ENCODE measurements at places on chromosomes 12 and 14. TPM values are rescaled to one million over a fixed set of nuclear protein-coding genes. Genes with fewer than 3 reads are reported as not detected.

Gene CD163L1
- total RNA-seq, result 2.6 TPM

Gene C12orf50
- not detected for total RNA-seq

Gene RFX4
- not detected for total RNA-seq

Gene BMP4
- 20.0 TPM for total RNA-seq

Gene HOXC5
- 0.39 TPM for total RNA-seq

Gene LALBA
- not detected for total RNA-seq

Gene CLEC6A
- total RNA-seq, result not detected

Gene CRACR2A
- 4.3 TPM for total RNA-seq

Gene PRH1
- 10.6 TPM for total RNA-seq

Gene HHIPL1
- 24.1 TPM for total RNA-seq

Gene PLA2G1B
- total RNA-seq, result not detected

Gene EML1
- total RNA-seq, result 93.1 TPM

Gene FLRT2
- 7.9 TPM for total RNA-seq

Gene AMDHD1
- 0.07 TPM for total RNA-seq

Gene KLRB1
- not detected for total RNA-seq

Gene KRT86
- 5.0 TPM for total RNA-seq

Gene KRT6C
- total RNA-seq, result not detected

Gene ASCL1
- total RNA-seq, result not detected

Gene NANOG
- total RNA-seq, result not detected

Gene PIWIL1
- not detected for total RNA-seq

Gene KRT6A
- 2.7 TPM for total RNA-seq

Gene B4GALNT3
- total RNA-seq, result 0.13 TPM

Gene SIX6
- total RNA-seq, result not detected

Gene AQP6
- total RNA-seq, result 0.20 TPM

Gene SLC38A4
- total RNA-seq, result 0.56 TPM

Gene DCN
- 72.0 TPM for total RNA-seq

Gene DIO3
- 1.1 TPM for total RNA-seq

Gene TEX52
- not detected for total RNA-seq

Gene VASH1
- 7.7 TPM for total RNA-seq

Gene TSPAN19
- not detected for total RNA-seq

Gene C12orf54
- not detected for total RNA-seq

Gene OR4K13
- not detected for total RNA-seq

Gene KRT1
- not detected for total RNA-seq

Gene KRT77
- total RNA-seq, result not detected

Gene PAPLN
- total RNA-seq, result 3.2 TPM

Gene PAH
- total RNA-seq, result not detected

All from smooth muscle cell of the pulmonary artery (primary cell).